ENCODE measurements at places on chromosomes 13 and 19.

- H3K4me1 ChIP-seq, result peaks cover 33% of the 10 kb centered on the region
- H3K36me3 ChIP-seq, result peaks cover 2% of the 10 kb centered on the region
- DNase-seq, result no peak
- no peak within 1 kb of the TSS for H3K4me3 ChIP-seq
Measured at GRCh38 chr19:17264641-17264979, at the start of gene USHBP1. Gene USHBP1, minus strand, starts transcription at chr19:17264745. Its CDS starts 446 bp downstream, at chr19:17264299.

DNA sequence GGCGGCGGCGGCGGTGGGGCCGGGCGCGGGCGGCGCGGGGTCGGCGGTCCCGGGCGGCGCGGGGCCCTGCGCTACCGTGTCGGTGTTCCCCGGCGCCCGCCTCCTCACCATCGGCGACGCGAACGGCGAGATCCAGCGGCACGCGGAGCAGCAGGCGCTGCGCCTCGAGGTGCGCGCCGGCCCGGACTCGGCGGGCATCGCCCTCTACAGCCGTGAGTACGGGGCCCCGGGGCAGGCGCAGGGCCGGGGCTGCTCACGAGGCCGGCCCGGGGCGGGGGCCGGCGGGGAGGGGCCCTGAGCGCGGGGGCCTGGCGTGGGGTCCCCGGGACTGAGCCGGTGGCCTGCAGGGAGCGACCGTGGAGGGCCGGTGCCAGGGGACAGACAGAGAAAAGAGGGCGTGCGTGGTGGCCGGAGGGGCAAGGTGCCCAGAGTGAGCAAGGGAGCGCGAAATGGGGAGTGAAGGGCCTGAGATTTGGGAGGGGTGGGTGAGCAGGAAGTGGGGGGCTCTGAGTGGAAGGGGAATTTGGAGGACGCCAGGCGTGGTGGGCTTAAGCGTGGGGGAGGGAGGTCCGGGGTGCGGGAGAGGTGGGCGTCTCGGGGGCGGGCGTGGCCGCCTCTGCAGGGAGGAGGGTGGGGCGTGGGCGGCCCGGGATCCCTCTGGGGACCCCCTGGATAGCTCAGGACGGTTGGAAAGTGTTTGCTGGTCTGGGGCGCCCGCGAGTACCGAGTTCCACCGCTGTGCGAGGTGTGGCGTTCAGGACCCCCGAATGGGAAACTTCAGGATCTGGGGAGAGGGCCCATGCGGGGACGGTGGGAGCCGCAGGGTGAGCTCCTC, 575 bp downstream of the CARM1 start:
- peak; percentile 37 for DNase-seq
- H3K4me1 ChIP-seq, result peaks cover 35% of the 10 kb centered on the region
- peaks cover 6% of the 10 kb centered on the region for H3K36me3 ChIP-seq
- no peaks in the 10 kb centered on the region for H3K27me3 ChIP-seq

- H3K36me3 ChIP-seq, result no peaks in the 10 kb centered on the region
- no peak for DNase-seq
- H3K4me1 ChIP-seq, result no peaks in the 10 kb centered on the region
- no peak overlapping the region for H3K27ac ChIP-seq
- no peaks in the 10 kb centered on the region for H3K27me3 ChIP-seq
Measured at GRCh38 chr13:72698164-72698563, 29.3 kb downstream of the MZT1 start.

DNA sequence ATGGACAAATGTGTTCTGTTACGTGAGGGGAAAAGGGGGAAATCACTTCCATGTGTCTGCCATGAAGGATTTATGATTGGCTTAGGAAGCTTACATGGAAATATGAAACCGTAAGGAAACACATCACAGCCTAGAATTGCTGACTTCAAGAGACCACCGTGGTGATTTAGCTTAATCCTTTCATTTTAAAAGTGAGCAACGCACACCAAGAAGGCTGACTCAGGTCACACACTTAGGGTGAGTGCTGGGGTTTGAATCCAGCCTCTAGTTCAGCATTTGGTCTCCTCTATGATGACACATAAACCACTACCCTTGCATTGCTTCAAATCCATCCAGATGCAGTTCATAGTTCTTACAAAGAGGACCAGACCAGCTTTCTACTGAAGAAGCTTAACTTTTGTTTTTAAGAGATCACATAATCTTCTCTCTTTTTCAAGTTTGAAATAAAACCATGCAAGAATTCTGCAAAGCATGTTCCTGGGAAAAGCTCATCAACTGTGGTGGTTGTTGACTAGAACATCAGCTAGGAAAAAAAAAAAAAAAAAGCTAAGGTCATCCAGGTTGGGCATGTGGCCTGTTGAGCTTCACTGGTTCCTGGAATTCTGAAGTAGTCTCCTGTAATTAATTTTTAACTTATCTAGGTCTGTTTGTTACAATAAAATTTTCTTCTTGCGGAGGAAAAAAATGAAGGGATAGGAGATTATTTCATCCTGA, 60.2 kb upstream of the KL start:
- no peaks in the 10 kb centered on the region for H3K4me1 ChIP-seq
- H3K27ac ChIP-seq, result no peak overlapping the region
- H3K27me3 ChIP-seq, result peaks cover 8% of the 10 kb centered on the region
- H3K36me3 ChIP-seq, result no peaks in the 10 kb centered on the region
- H3K4me3 ChIP-seq, result no peak overlapping the region
- no peak for DNase-seq

- peaks cover 79% of the 10 kb centered on the region for H3K36me3 ChIP-seq
- H3K27ac ChIP-seq, result peak within 1 kb of the TSS; percentile 94
- peak within 1 kb of the TSS; percentile 96 for H3K4me3 ChIP-seq
Measured at GRCh38 chr13:48412881-48413351, at the start of gene LPAR6. Gene LPAR6, minus strand, starts transcription at chr13:48413113. Its CDS starts 690 bp downstream, at chr13:48412423.

- H3K4me1 ChIP-seq, result no peaks in the 10 kb centered on the region
- H3K27me3 ChIP-seq, result no peaks in the 10 kb centered on the region
- no peaks in the 10 kb centered on the region for H3K36me3 ChIP-seq
- H3K27ac ChIP-seq, result no peak overlapping the region
Measured at GRCh38 chr13:38462605-38463004, 113.0 kb downstream of the UFM1 start.
